Testis (tissue), 5 donors: ENCODE measurements at places on chromosomes 12 and 14. TPM values are rescaled to one million over a fixed set of nuclear protein-coding genes. Genes with fewer than 3 reads are reported as not detected.
A peak's percentile ranks its signal among the peaks of the same experiment; 100 is the strongest.

DNA sequence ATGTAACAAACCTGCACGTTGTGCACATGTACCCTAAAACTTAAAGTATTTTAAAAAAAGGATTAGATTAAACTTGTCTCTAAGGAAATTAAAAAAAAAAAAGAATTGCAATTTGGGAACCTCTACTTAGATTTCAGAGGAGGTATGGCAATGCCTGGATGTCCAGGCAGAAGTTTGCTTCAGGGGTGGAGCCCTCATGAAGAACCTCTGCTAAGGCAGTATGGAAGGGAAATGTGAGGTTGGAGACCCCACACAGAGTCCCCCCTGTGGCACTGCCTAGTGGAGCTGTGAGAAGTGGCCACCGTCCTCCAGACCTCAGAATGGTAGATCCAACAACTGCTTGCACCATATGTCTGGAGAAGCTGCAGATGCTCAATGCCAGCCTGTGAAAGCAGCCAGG is 279.6 kb upstream of the CCDC196 start:
- no peaks in the 10 kb centered on the region for H3K27me3 ChIP-seq
- no peaks in the 10 kb centered on the region for H3K36me3 ChIP-seq
- no peak for DNase-seq

DNA sequence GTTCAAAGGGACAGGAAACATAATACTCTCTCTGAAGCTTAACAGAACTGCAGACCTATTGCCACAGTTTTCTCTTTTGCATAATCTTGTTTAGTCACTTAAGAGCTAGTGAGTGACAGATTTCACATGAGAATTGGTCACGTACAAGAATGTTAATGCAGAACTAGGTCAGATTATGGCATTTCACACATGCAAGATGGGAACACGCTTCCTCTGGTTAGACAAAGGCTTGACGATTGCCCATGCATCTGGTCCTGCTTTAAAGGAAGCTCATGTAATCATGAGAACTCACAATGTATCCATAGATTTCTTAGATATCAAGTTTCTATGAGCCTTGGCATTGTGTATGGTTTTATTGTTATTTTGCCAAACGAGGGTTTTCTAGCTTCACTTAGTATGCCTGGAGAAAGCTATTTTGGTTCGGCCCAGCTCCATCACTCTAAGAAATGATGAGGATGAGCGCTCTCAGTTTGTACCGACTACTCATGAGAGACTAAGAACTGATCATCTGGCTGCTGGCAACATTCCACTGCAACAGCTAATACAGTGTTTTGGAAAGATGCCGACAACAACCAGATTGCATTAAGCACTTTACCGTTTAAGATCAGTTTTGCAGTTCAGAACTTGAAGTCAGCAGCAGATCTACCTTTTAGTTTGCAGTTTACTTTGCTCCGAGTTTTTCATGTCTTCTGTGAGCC is 380.0 kb downstream of the DIO2 start:
- no peak for DNase-seq
- H3K4me1 ChIP-seq, result no peaks in the 10 kb centered on the region
- H3K27me3 ChIP-seq, result no peaks in the 10 kb centered on the region
- H3K4me3 ChIP-seq, result no peak overlapping the region
- no peaks in the 10 kb centered on the region for H3K36me3 ChIP-seq
- H3K27ac ChIP-seq, result no peak overlapping the region

DNA sequence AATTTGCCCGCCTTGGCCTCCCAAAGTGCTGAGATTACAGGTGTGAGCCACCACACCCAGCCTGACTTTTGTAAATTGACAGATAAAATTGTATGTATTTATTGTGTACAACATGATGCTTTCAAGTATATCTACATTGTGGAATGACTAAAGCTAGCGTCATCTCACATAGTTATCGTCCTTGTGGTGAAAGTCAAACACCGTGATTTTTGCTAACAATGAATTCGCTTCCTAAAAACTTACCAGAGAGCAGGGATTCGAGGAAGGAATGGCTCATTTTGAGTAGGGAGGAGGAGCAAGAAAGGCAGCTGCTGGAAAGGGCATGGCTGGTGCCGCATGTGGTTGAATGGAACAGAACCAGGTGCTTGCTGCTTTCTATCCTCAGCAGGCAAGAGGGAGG is 85.4 kb downstream of the LGMN start:
- no peak for DNase-seq
- peaks cover 17% of the 10 kb centered on the region for H3K4me1 ChIP-seq
- H3K27me3 ChIP-seq, result no peaks in the 10 kb centered on the region
- no peaks in the 10 kb centered on the region for H3K36me3 ChIP-seq
- no peak overlapping the region for H3K27ac ChIP-seq

DNA sequence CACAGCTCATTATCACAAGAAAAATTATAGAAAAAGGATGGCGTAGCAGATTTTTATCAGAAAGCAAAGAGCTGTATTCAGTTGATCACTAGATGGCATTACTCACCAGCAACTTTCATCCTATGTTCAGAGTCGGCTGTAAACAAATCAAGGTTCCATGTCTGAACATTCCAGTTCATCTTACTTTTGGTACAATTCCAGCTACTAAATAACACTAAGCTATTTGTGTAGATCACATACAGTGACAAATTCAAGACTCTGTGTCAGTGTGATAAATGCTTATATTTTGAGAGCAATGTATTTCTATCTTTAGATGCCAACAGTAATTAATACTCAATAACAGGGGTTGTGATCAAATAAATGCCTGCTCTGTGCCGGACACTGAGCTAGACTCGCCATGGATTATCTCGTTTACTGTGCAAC is 30.1 kb downstream of the NRDE2 start:
- no peaks in the 10 kb centered on the region for H3K36me3 ChIP-seq
- H3K27ac ChIP-seq, result no peak overlapping the region
- no peaks in the 10 kb centered on the region for H3K27me3 ChIP-seq
- DNase-seq, result no peak
- no peak overlapping the region for H3K4me3 ChIP-seq

DNA sequence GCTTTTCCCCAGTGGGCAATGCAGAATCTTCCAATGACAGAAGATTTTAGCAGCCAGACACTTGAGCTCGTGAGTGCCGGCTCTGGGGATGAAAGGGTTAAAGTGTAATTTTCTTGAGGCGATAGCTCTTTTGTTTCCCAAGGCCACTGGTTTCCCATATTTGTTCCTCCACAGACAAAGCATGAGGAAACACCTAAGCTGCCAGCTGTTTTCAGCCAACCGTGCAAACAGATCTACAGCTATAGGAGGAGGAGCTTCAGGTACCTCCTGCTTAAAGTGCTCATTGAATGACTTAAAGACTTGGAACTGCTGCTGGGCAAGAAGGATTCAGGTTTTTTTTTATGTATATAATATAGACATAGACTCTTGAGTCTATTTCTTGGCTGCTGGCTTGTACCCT is 1311.5 kb downstream of the TMEM121 start:
- H3K4me1 ChIP-seq, result peaks cover 2% of the 10 kb centered on the region
- no peaks in the 10 kb centered on the region for H3K27me3 ChIP-seq
- no peak overlapping the region for H3K27ac ChIP-seq
- no peaks in the 10 kb centered on the region for H3K36me3 ChIP-seq
- H3K4me3 ChIP-seq, result no peak overlapping the region

DNA sequence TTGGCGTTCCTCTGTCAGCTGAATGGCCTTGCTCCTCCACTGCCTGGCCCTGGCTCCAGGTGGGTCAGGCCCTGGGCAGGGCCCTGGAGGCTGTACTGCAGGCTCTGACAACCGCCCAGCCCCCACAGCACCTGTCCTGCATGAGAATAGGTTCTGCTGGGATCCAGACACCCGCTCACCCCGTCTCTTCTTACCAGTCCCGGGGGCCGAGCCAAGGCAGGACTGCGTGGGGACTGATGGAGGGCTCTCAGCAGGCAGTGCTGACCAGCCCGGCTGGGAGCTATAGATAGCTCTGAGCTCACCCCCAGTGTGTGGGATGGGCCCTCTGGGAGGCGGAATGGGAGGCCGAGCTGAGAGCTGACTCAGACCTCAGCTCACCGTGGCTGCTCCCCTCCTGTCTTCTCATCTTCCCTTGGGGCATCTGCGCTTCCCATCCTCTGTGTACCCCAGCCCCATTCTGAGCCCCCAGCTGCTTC is 39.6 kb downstream of the TEAD4 start:
- no peaks in the 10 kb centered on the region for H3K27me3 ChIP-seq
- peak; percentile 78 for DNase-seq
- no peak overlapping the region for H3K4me3 ChIP-seq
- no peaks in the 10 kb centered on the region for H3K36me3 ChIP-seq
- peaks cover 5% of the 10 kb centered on the region for H3K4me1 ChIP-seq
- H3K27ac ChIP-seq, result no peak overlapping the region

DNA sequence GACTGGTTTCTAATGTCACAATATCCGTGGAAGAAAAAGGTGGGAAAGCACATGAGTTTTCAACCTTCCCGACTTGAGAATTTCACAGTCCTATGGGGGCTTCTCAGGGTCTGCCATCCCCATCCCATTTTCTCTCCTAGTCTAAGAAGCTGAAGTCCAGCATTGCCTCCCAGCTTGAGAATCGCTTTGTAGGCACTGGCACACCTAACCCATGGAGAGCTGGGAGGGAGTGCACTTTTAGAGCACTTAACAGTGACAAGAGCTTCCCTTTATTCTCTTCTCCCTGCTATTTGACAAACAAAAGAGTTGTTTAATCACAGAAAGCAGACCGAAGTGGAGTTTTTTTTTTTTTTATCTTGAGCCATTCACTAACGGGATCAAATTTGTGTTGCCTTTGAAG is 22.8 kb upstream of the SRRM4 start:
- DNase-seq, result no peak
- no peak overlapping the region for H3K27ac ChIP-seq
- no peaks in the 10 kb centered on the region for H3K36me3 ChIP-seq

- peak overlapping the region; percentile 72 for H3K27ac ChIP-seq
- no peaks in the 10 kb centered on the region for H3K27me3 ChIP-seq
These were observed 24.2 kb downstream of the FBXO21 start for GRCh38 chr12:117166107-117166506.

The DNAH10 gene
- 29.3 TPM for total RNA-seq

- H3K27ac ChIP-seq, result no peak overlapping the region
- peaks cover 18% of the 10 kb centered on the region for H3K4me1 ChIP-seq
- H3K36me3 ChIP-seq, result no peaks in the 10 kb centered on the region
- no peak overlapping the region for H3K4me3 ChIP-seq
- DNase-seq, result no peak
These were observed 1.6 kb downstream of the ART4 start for GRCh38 chr12:14841761-14842160.

The ZNF891 gene
- 7.2 TPM for total RNA-seq

The MYF5 gene
- total RNA-seq, result not detected

The PLXNC1 gene
- 96.5 TPM for total RNA-seq

DNA sequence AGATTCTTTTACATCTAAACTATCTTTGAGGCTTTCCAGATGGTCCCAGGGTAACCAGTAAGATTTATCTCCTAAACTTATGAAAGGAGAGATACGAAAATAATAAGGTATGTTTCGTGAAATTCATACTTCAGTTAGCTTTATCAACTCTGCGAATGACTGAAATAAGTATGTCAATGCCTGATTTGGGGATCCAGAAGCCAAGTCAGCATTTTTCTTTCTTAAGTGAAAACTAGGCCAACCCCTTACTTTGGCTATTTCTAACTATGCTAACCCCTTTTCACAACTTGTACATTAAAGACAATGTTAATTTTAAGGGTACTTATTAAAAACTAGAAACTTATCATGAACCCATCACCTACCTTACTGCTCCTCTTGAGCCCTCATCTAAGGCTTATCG is 26.9 kb upstream of the NID2 start:
- no peak overlapping the region for H3K4me3 ChIP-seq
- no peaks in the 10 kb centered on the region for H3K36me3 ChIP-seq
- H3K27ac ChIP-seq, result no peak overlapping the region
- no peaks in the 10 kb centered on the region for H3K27me3 ChIP-seq

GRCh38 chr12:28975564-28976340 is 173.3 kb upstream of the FAR2 start:
- DNase-seq, result no peak
- no peak overlapping the region for H3K4me3 ChIP-seq
- no peak overlapping the region for H3K27ac ChIP-seq
- no peaks in the 10 kb centered on the region for H3K27me3 ChIP-seq

GRCh38 chr12:110932046-110932445 is 11.7 kb upstream of the MYL2 start:
- no peaks in the 10 kb centered on the region for H3K27me3 ChIP-seq
- no peaks in the 10 kb centered on the region for H3K36me3 ChIP-seq
- no peaks in the 10 kb centered on the region for H3K4me1 ChIP-seq
- peak; percentile 21 for DNase-seq

- no peaks in the 10 kb centered on the region for H3K27me3 ChIP-seq
- H3K4me1 ChIP-seq, result no peaks in the 10 kb centered on the region
- H3K36me3 ChIP-seq, result no peaks in the 10 kb centered on the region
- no peak for DNase-seq
These were observed 161.7 kb upstream of the PARP11 start for GRCh38 chr12:4034921-4035320.

DNA sequence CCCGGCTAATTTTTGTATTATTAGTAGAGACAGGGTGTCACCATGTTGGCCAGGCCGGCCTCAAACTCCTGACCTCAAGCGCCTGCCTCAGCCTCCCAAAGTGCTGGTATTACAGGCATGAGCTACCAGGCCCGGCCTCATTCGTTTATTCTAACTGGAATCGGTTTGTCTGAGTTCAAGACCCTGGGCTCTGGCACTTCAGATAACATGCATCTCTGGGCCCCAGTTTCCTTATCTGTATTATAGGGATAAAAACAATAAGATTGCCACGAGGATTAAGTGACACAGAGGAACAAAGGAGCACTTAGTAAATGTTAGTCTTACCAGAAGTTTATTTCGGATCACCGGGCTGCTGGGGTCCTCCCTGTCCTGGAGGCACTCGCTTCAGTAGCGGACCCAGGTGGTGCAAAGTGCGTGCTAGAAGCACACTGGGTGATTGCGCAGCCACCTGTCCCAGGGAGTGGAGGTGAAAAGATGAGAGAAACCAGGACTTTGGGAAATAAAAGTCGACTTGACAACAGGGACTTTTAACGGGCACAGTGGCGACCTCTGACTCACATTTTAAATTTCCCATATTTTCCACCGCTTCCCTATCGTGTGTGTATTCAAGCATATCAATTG is 37.5 kb downstream of the ACACB start:
- H3K4me1 ChIP-seq, result peaks cover 15% of the 10 kb centered on the region
- peak overlapping the region; percentile 77 for H3K4me3 ChIP-seq
- DNase-seq, result no peak
- no peaks in the 10 kb centered on the region for H3K27me3 ChIP-seq

The DCAF4 gene
- 35.6 TPM for total RNA-seq

- H3K36me3 ChIP-seq, result no peaks in the 10 kb centered on the region
- no peak for DNase-seq
- H3K27me3 ChIP-seq, result no peaks in the 10 kb centered on the region
- H3K27ac ChIP-seq, result no peak overlapping the region
These were observed 127.8 kb upstream of the SSTR1 start for GRCh38 chr14:38079886-38080285.

DNA sequence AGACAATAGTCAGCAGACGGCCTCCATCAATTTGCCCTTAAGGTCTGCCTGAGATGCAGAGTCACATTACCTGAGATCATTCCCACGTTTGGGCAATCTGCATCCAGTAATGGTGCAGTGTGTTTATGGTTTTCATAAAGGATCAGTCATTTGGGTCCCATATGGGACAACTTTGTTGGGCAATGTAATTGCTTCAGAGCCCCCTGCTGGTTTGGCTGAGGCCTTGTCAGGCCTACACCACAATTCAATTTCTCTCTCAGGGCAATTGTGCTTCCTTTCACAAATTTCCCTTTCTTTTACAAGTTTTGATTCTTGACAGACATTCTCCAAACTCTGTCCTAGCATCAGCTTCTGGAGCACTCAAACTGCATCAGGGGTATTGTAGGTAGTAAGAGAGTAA is 191.2 kb upstream of the SSTR1 start:
- H3K27me3 ChIP-seq, result no peaks in the 10 kb centered on the region
- H3K27ac ChIP-seq, result no peak overlapping the region
- H3K4me1 ChIP-seq, result no peaks in the 10 kb centered on the region
- H3K4me3 ChIP-seq, result no peak overlapping the region
